ENCODE measurements at places on chromosomes 11 and 22. TPM values are rescaled to one million over a fixed set of nuclear protein-coding genes. Genes with fewer than 3 reads are reported as not detected.

DNA sequence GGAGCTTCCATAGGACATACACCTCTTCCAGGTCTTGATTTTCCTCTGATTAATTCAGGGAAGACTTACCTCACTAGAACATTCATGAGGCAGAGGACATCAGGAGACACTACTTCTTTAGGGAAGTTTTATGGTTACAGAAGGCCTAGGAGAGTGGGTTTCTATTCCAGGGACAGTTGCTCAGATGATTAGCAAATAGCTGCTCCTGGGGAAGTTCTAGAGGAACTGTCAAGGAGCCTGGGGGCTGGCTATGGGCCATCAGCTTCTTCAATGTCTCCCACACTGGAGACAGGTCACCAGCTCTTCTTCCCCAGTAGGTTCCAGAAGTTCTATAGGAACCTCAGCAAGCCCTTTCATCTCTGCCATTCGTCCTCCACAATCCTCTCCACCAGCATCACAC lies 11.5 kb upstream of the OR10A5 start:
- no peak for DNase-seq

DNA sequence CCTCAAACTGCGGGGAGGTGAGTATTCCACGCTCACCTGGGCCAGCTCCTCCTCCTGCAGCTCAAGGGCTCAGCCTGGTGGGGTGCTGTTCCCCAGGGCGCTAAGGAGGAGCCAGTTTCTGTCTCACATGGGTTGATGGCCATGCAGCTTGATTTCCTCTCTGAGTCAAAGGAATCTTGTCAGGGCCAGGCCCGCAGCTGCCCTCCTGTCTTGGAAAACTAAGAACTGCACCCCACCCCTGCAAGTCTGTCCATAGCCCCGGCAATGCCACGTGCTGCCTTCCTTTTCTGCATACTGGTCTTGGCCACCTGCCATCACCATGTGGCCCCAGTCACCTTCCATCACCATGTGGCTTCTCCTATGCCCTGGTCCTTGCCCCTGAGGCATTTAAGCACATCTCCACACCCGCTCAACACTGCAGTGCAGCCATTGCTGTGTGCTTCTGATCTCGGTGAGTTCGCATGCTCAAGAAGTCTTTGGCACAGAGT lies 35.2 kb upstream of the CLDN5 start:
- DNase-seq = no peak

Gene TRIM51
- total RNA-seq = not detected

GRCh38 chr22:44440224-44441160 lies 57.5 kb downstream of the RTL6 start:
- no peak for DNase-seq

Gene MAPK12
- total RNA-seq = 28.7 TPM

Gene SLC22A9
- not detected for total RNA-seq

GRCh38 chr22:44574640-44575380 lies 76.8 kb upstream of the RTL6 start:
- no peak for DNase-seq

DNA sequence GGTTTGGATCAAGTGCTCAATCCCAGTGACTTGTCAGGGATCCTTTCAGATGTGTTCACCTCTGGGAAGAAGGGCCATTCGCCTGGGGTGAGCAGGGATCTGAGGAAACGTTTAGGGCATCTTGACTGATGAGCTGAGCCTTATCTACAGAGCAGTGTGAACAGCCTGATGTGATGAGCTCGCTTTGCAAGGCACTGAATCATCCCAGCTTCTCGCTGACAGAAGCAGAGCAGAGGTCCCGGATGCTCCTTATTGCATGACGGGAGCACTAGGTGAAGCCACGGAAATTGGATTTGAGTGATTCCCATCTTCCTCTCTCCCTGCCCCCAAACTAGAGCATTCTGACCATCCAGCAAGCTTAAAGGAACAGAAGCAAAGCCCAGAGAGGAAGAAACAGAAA lies 46.5 kb downstream of the SEZ6L start:
- DNase-seq = no peak

DNA sequence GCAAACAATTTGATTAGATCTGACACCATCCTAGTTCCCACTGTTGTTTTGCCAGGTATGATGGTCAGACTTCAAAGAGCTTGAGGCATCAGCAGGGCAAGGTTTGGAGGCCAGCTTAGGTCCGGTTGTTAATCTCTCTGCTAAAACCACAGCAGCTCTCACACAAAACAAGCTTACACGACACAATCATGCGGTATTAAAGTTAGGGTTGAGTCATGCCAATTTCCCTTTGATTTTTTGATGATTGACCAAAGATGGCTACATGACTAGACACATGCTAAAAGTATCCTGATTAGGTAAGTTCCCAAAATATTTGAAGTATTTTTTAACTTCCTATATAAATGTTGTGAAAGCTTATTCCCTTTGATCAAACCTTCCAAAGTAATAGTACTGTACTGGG lies 145.9 kb downstream of the ELP4 start:
- DNase-seq = peak; percentile 82

DNA sequence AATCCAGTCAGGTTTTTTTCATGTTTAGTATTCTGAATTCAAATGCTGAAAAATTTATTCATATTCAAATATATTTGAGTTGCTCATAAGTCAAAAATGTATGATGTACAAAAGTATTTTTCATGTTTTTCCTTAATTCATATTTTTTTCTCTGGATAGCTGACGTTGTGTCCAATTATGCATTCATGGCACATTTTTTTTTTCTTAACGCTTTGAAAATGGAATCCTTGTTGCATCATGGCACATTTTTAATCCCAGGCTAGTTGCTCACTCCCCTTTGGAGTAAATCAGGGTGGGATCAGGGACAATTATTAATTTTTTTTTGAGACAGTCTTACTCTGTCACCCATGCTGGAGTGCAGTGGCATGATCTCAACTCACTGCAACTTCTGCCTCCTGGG lies 14.1 kb downstream of the BIRC3 start:
- no peak for DNase-seq

Gene OPCML
- total RNA-seq = 1.6 TPM

GRCh38 chr11:115939104-115939730 lies 435.0 kb upstream of the CADM1 start:
- no peak for DNase-seq

Gene TRIM49
- not detected for total RNA-seq

- DNase-seq = no peak
Observed at GRCh38 chr11:117677729-117678310, 119.2 kb downstream of the DSCAML1 start.

DNA sequence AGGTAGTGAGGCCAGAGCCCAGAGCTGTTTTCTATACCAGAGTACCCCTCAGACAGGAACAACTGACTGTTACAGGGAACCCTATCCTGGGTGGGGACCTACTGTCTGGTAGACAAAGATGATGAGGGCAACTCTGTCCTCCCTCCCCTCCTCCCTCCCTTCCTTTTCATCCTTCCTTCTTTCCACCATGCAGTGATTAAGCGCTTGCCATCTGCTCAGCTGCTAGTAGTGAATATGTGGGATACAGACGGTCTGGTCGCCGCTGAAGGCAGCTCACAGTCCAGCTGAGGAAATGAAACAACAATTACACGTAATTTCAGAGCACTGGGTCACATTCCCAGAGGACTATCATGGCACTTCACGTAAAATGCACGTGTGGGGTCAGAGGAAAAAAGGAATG lies 597.1 kb downstream of the BUD13 start:
- DNase-seq = no peak

GRCh38 chr22:44583061-44583760 lies 85.2 kb upstream of the RTL6 start:
- DNase-seq = peak; percentile 80

Gene CACNA1I
- not detected for total RNA-seq

- DNase-seq = no peak
Observed at GRCh38 chr22:39727541-39727940, 157.0 kb downstream of the CACNA1I start.

Gene GLYAT
- not detected for total RNA-seq

Gene CDON
- total RNA-seq = 10.3 TPM

Gene KCNK7
- total RNA-seq = not detected

Gene NXPE1
- total RNA-seq = not detected

DNA sequence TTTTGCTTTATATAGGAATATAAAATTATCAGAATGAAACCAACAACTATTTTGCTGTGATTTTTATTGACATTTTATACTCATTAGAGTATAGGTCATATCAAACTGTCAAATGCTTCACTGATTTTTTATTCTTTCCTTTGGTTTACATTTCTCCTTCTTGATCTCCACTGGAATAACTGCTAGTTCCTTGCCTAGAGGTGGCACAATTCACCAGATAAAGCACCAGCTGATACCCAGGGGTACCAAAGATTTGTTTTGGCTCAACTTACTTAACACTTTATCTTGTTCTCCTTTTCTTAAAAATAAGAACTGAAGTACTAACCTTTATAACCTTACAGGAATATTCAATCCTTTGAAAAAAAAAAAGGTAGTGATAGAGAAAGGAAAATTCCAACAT lies 725.1 kb upstream of the CHORDC1 start:
- no peak for DNase-seq

Gene TSPAN32
- not detected for total RNA-seq

DNA sequence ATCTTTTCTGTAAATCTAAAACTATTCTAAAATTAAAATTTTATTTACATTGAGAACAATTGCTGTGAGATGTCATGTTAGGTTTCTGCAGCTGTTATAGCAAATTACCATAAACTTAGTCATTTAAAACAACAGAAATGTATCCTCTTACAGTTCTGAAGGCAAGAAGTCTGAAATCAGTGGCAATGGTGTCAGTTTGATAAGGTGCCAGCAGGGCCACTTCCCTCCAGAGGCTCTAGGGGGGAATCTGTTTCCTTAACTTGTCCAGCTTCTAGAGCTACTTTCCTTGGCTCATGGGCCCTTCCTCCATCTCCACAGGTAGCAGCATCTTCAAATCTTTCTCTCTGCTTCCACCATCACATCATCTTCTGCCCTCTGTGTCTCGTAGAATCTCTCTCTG lies 23.0 kb downstream of the MOGAT2 start:
- no peak for DNase-seq

Gene AMOTL1
- 50.8 TPM for total RNA-seq

Gene MS4A12
- not detected for total RNA-seq

DNA sequence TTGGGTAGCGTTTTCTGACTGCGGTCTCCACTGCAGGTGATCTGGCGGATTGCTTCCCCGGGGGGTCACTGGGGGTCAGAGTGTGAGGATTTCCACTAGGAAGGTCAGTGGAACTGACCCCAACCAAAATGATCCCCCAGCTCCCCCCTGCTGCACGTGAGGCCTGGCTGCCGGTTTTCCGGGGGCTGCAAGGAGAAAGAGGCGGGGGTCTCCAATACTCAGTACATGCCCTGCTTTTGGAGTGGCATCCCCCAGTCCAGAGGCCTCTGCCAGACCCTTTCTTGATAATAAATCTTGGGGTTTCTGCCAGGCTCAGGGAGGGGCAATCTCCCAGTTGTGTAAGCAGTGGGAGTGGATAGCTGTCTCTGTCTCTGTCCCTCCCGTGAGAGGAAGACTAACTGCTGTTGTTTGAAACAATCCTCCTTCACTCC lies 71.5 kb upstream of the RTL6 start:
- DNase-seq = no peak

Gene RASD2
- 3.7 TPM for total RNA-seq

DNA sequence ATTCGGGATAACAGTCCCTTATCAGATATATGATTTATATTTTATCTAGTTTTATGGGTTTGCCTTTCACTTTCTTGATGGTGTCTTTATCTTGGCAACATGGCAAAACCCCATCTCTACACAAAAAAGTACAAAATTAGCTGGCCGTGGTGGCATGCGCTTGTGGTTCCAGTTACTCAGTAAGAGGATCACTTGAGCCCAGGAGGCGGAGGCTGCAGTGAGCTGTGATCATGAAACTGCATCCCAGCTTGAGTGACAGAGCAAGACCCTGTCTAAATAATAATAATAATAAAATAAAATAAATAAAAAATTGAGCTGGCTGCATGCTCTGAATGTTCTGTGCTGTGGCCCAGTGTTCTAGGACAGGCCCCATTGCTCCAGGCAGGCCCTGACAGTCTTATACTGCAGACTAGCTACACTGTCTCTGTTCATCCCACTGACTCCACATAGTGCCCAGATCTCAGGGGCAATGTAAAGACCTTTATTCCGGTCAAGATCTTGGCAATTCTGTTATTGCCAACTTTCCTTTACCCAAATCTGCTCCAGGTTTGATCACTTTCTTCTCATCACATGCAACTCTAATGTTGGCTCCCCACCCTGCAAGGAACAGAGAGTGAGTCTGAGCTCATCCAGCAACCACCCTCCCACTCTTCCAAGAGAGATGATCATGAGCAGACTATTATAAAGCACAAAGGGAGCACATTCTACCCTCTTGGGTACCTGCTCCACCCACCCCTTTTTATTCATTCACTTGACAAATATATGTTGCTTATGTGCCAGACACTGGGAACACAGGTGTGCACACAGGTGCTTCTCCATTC lies 8.8 kb downstream of the HSPA8 start:
- no peak for DNase-seq

GRCh38 chr11:66081505-66081904 lies 11.4 kb downstream of the PACS1 start:
- DNase-seq = peak; percentile 29

GRCh38 chr22:25637672-25638071 lies 73.2 kb downstream of the GRK3 start:
- no peak for DNase-seq

- DNase-seq = no peak
Observed at GRCh38 chr22:23822101-23822671, 16.6 kb downstream of the DERL3 start.

DNA sequence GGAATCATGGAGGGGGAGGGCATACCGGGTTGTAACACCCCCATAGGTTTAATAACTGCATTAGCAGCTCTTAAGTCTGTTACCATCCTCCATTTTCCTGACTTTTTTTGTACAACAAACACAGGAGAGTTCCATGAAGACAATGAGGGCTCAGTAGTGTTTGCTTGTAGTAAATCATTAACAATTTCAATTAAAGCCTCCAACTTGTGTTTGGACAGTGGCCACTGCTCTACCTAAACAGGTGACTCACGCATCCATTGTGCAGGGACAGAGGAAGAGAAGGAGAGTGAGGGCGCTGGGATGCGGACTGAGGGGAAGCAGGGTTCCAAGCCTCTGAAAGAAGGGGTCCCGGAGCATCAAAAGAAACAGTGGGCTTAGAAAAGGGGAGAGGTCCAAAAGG lies 21.3 kb upstream of the MTNR1B start:
- no peak for DNase-seq

Gene GRM5
- not detected for total RNA-seq

DNA sequence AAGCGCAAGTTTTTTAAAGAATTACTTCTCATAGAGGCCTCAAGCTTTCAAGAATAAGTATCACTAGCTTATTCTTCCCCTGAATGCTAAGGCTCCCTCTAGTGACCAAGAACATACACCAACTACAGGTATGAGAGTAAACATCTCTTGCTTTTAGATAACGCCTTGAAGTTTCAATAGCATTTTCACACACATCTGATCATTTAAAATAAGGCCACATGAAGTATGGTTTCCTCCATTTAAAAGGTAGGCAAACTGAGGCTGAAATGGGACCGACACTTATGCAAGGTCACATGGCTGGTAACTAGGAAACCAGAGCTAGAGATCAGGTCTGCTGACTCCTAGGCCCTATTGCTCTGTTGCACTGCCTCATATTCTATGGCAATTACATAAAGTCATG lies 66.5 kb downstream of the CCDC34 start:
- peak; percentile 77 for DNase-seq

DNA sequence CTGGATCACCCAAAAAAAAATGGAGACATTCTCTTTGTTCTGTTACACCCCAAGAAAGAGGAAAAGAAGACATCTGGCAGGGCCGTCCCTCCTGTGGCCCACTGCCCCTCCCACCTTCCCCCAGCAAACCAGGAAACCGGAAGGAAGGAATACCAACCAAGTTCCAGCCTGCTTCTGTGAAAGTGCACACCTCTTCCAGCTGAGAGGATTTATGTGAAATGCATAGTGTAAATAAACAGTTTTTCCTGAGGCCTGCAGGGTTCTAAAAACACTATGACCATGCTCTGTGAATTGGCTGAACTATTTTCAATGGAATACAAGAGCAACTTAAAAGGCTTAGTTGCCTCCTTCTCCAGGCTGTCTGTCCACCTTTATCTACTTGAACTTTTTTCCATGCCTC lies 50.0 kb upstream of the CHST1 start:
- DNase-seq = no peak
